ENCODE measurements at places on chromosomes 6 and 20.

- DNase-seq: no peak
Observed at GRCh38 chr20:43824309-43825050, 90.2 kb upstream of the TOX2 start.

DNA sequence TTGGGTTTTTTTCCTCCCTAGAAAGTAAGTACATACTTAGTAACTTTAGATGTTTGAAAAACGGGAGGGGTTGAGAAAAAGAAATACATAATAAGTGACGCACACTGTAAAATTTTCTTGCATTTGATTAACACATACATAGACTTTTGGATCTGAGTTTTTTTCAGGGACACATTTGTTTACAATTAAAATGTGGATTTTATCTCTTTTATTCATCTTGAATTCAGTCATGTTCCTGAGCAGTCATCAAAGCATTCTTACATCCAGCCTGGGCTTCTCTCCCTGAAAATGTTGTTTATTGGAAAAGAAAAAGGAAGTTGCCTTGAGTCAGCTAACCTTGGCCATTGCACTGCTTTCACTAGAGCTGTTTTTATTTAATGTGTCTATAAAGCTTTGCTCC is 8.7 kb upstream of the RPP40 start:
- no peak for DNase-seq

DNA sequence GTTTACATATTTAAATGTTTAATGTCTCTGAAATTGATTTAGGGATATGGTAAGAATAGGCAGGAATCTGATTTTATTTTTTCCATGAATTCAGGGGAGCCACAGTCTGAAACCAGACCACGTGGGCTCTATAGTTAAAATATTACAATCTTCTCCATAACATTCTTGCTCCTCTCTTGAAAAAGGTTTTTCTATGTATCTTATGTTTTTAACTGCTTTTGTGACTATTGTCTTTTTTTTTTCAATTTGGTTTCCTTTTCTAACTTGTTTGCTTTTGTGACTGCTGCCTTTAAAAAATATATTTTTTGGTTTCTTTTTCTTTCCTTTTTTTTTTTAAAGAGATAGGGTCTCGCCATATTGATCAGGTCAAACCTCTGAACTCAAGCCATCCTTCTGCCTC is 40.1 kb downstream of the TNFAIP3 start:
- no peak for DNase-seq

- DNase-seq: no peak
Observed at GRCh38 chr6:34836451-34836850, 44.6 kb downstream of the BLTP3A start.

- no peak for DNase-seq
Observed at GRCh38 chr6:88171312-88171711, 5.2 kb upstream of the CNR1 start.

- DNase-seq: no peak
Observed at GRCh38 chr6:84139311-84139710, 88.1 kb downstream of the CEP162 start.

GRCh38 chr6:87045521-87046075 is 49.3 kb downstream of the CGA start:
- no peak for DNase-seq

GRCh38 chr6:124870611-124871459 is 91.4 kb upstream of the RNF217 start:
- peak; percentile 61 for DNase-seq

- no peak for DNase-seq
Observed at GRCh38 chr6:134555672-134556071, 237.8 kb upstream of the SGK1 start.

- no peak for DNase-seq
Observed at GRCh38 chr6:74199215-74199915, 503.4 kb downstream of the CD109 start.

DNA sequence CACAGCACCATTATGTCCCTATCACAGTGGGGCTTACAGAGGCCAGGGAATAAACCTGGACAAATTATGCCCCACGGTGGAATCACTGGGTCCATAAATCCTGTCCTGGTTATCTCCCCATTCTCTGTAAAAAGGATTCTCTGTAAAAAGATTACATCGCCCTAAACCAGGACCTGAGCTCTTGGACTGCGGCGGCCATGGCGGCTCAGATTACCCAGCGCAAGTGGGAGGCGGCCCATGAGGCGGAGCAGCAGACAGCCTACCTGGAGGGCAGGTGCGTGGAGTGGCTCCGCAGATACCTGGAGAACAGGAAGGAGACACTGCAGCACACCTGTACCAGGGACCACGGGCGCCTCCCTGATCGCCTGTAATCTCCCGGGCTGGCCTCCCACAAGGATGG is 8.4 kb upstream of the HLA-A start:
- DNase-seq: no peak

- no peak for DNase-seq
Observed at GRCh38 chr6:124479991-124480430, 482.2 kb upstream of the RNF217 start.

DNA sequence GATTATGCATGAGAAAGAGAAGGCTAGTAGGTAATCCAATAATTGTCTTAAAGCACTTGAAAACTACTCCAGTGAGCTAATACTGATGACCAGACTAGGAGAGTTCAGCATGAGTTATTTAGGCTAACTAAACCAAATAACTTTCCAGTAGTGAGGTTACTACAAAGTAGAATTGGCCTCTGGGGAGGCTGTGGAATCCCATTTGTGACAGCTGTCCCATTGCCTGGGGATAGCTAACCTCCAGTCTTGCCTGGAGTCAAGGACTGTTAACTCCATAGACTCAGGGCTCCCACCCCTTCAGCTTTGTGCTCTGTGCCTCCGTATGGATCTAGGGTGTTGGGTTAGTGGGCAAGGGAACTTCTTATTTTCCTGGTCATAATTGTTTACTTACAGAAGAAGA is 51.0 kb downstream of the KCNQ5 start:
- no peak for DNase-seq

DNA sequence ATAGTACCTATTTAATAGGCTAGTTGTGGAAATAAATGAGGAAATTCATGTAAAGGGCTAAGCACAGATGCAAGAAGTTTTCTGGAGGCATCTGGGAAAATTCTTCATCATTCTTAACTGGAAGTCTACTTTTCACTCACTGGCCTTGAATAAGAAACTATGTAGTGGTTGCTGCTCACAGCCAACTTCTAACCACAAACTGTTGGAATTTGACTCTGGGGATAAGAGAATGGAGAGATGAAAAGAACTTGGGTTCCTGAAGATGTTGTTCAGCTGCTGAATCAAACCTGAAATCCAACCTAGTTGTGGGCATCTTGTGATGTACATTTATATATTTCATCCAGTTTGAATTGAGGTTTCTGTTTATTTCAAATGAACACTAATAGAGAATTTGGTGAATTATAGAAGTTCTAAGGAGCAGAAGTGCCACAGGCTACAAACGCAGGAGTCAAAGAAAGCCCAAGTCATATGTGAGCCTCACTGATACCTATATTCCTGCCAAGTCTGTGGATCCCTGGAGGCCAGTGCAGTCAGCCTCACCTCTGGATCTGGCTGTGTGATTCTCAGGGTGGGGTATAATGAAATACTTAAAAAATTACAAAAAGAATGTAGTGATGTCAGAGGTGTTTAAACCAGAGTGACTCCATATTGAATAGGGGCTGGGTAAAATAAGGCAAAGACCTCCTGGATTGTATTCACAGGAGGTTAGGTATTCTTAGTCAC is 18.7 kb upstream of the MEI4 start:
- DNase-seq: no peak

- no peak for DNase-seq
Observed at GRCh38 chr6:121330516-121330915, 3.8 kb downstream of the TBC1D32 start.

- no peak for DNase-seq
Observed at GRCh38 chr6:117955684-117956256, 48.7 kb downstream of the SLC35F1 start.

GRCh38 chr6:28769626-28770402 is 154.0 kb downstream of the TRIM27 start:
- peak; percentile 87 for DNase-seq

- no peak for DNase-seq
Observed at GRCh38 chr6:27163834-27164233, 83.7 kb upstream of the PRSS16 start.

GRCh38 chr20:47660983-47661700 is 124.1 kb downstream of the SULF2 start:
- DNase-seq: no peak

GRCh38 chr20:5973172-5973571 is 22.7 kb downstream of the MCM8 start:
- no peak for DNase-seq

DNA sequence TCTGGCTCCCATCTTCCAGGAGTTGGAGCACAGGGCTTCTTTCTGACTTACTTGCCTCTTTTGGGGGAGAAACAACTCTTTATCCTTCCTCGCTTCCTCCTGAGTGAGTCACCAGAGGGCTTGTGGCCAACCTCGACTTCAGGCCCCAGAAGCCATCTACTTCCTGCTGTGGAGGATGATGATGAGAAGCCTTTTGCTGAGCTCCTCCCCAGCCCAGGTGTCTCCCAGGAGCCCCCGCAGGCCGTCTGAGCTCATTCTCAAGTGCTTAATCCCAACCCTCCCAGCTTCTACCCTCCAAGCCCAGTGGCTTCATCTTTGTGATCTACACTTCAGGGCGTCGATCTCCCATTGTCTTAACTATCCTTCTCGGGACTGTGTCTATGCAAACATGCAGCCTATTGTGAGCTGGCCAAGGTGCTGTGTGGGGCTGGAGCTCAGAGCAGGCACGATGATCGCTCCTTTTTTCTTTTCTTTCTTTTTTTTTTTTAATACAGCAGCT is 27.9 kb downstream of the SDCBP2 start:
- no peak for DNase-seq

GRCh38 chr20:41478026-41478425 is 111.4 kb upstream of the EMILIN3 start:
- no peak for DNase-seq

DNA sequence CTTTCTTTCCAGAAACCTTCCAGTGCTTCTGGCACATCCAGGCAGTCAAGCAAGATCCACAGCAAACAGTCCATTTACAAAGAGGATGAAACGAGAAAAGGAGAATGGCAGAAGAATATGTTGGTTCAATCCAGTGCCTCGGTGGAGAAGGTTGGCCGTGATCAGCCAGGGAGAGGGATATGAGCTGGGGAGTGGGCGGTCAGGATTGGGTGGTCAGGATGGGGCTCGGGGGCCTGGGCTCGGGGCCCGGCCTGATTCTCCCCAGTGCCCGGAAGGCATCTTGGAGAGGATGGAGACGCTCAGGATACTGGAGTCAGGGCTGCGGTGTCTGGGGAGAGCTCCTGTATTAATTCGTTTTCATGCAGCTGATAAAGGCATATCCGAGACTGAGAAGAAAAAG is 61.3 kb downstream of the EFCAB8 start:
- no peak for DNase-seq

- DNase-seq: no peak
Observed at GRCh38 chr6:125480571-125480970, 178.8 kb upstream of the HDDC2 start.

GRCh38 chr6:169723200-169723909 is 945 bp downstream of the PHF10 start:
- DNase-seq: peak; percentile 78

- DNase-seq: no peak
Observed at GRCh38 chr6:28696167-28696566, 170.5 kb downstream of the GPX5 start.

- DNase-seq: peak; percentile 25
Observed at GRCh38 chr20:59749301-59749700, 145.0 kb downstream of the PHACTR3 start.

- peak; percentile 48 for DNase-seq
Observed at GRCh38 chr6:54595844-54596243, 250.7 kb upstream of the FAM83B start.

- DNase-seq: no peak
Observed at GRCh38 chr20:24665741-24666191, 196.3 kb downstream of the SYNDIG1 start.

GRCh38 chr6:29610540-29610939 is 22.4 kb downstream of the GABBR1 start:
- DNase-seq: no peak

- no peak for DNase-seq
Observed at GRCh38 chr6:28553986-28554881, 28.6 kb downstream of the GPX5 start.

DNA sequence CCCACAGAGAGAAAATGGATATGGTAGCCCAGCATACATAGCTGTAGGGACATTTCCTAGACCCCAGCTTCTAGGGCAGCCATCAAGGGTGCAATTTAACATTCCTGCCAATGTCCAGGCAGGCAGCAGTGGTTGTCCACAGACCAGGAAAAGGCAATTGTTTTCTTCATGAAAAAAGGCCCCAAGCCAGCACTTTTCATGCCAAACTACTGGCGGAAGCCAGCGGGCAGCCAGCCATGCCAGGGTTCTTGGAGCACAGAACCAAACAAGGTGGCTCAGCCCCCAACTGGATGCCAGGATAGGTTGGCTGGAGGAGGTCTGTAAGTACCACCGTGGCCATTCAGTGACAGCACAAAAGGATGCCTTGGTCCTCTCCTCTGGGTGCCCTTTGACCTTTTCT is 94.6 kb downstream of the BANF2 start:
- DNase-seq: no peak
